ENCODE measurements at places on chromosomes 2 and 18.

- DNase-seq, result no peak
These were observed 121.2 kb downstream of the LYPD6 start for GRCh38 chr2:149451417-149452165.

DNA sequence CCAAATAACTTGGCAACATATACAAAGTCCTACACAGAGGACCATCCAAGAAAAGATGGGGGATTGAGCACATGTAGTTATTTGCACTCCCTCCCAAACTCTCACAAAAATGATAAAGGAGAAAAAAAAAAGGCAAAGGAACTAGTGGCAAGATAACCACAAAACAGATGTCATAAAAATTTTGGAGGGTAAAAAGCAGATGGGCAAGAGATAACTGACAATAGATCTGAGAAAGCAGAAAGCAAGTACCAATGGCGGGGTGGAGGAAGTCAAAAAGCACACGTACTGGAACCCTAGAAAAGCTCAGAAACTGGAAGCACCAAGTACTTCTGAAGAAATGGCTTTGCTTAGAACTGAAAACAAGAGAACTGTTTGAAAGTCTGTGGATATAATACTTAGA lies 82.0 kb downstream of the WDPCP start:
- no peak for DNase-seq

DNA sequence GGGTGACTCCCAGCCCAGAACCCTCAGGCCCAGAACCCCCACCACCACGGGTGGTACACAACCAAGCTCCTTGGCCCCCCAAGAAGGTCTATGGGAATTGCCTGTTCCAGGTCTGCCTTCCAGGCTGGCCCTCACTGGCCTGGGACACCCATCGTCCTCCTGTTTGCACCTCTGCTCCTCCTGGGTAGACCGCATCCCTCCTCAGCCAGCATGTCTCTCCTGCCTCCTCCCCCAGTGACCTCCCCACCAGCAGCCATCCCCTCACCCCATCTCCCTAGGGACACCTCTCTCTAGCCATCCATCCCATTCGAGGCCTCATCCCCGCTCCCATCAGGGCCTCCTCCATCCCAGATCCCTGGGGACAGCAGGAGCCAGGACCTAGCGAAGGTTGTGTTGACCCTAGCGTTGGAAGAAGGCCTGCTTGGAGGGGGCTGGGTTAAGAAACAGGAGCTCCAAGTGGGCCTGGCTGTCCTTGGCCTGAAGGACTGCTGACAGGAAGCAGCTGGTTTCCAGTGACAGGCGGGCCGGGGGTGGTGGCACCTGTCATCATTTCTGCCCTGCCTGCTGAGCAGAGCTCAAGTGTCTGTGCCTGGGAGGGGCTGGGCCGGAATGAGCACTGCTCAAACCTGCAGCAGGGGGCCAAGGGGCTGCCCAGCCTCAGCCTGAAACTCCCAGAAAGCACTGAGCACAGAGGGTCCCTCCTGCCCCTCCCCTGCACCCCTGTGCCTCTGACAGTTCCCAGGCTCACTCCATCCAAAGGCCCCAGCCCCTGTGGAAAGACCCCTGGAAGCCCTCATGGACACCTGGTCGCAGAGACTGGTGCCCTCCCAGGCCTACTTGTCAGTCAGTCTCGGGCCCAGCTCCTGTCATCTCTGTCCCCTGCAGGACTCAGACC lies 96.0 kb upstream of the OTOS start:
- no peak for DNase-seq

DNA sequence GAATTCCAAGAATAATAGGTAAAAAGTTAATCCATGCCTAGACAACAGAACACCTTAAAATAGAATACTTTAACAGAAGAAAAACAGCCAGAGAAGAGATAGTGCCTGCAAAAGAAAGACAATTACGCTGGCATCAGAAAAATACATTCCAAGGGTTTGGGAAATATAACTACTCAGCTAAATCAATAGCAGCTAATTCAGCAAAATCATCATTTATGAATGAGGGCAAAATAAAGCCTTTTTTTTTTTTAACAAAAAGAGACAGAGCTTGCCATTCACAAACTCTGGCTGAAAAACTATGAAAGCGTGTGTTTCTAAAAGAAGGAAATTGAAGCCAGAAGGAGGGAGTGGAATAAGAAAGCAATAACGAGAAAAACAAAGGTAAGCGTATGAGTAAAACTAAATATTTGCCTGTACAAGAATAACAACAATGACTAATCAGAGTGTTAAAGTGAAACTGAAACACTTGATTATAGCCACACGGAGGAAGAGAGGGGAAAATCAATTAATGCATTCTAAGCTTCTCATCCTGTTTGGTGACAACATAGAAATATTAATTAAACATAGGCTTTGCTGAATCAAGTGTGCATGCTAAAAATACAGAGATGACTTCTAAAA lies 90.2 kb downstream of the EHD3 start:
- no peak for DNase-seq

- no peak for DNase-seq
These were observed 578 bp downstream of the IWS1 start for GRCh38 chr2:127525691-127526131.

DNA sequence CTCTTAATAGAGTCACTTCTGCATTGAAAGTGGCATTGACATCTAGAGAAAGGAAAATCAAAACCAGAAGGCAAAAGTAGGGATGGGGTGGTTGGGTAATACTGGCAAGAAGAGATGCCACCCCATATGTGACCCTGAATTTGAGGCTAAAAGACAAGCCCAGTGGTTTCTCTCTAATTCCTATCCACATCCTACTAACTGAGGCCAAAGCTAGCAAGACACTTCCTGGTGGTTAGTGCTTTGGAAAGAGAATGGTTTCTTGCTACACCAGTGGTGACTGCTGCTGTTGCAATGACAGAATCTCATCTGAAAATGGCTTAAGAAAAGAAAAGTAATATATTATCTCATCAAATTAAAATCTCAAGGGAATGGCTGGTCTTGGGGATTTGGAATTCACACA lies 640.6 kb downstream of the EPHA4 start:
- no peak for DNase-seq

- DNase-seq, result no peak
These were observed 134.1 kb upstream of the SIX3 start for GRCh38 chr2:44807201-44808025.

DNA sequence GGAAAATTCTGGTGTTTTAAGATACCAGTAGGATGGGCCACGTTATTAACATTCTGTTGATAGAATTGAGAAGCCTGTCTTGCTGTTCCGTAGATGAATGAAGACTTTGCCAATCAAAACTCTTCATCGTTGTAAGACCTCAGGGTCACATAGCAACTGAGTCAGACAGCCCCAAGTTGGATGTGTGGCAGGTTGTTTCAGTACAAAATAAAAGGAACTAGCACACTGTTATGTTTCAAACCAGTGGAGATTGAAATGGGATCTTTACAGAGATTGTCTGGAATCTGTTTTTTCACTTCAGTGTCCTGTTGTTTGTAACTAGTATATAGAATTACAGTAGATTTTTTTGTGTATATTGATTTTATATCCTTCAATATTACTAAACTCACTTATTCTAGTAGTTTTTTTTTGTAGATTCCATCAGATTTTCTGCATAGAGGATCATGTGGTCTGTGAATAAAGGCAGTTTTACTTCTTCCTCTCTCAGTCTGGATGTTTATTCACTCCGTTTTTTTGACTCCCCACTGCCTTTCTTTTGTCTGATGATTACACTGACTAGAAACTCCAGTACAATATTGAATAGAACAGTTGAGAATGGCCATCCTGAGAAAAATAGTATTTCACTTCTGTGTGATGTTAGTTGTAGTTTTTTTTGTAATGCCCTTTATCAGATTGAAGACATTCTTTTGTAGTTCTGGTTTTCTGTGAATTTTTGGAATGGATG lies 22.7 kb downstream of the EPC2 start:
- peak; percentile 26 for DNase-seq

DNA sequence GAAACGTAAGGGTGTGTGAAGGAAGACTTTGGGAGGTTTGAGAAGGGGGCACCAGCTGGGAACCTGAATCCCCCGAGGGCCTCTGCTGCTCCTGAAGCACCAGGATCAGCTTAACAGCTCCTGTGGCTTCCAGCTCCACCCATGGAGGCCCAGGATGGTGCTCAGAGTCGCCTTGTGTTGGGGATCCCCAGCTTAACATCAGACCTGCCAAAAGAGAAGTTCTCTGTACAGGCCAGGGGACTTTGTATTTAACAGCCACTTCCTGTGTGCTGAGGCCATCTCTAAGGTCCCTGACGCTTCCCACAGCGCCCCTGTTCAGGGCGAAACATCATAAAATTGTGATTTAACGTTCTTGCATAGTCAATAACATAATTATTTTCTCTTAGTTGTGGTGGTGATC lies 77.5 kb downstream of the NCK2 start:
- DNase-seq, result no peak

DNA sequence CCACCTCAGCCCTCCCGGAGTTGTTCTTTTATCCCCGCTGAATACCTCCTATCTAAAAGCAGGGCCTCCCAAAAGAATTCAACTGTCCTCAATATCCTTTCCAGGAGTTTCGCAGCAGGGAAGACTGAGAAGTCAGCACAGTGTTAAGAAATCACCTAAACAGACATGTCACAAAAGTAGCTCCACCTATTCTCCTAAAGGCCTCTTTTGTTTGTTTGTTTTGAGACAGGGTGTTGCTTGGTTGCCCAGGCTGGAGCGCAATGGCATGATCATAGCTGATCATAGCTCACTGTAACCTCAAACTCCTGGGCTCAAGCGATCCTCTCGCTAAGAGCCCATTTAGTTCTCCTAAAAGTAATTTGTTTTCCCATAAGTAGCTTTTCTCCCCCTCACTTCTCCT lies 53.8 kb downstream of the TEX44 start:
- no peak for DNase-seq

- no peak for DNase-seq
These were observed 127.5 kb downstream of the PTGR3 start for GRCh38 chr18:75081486-75081885.

DNA sequence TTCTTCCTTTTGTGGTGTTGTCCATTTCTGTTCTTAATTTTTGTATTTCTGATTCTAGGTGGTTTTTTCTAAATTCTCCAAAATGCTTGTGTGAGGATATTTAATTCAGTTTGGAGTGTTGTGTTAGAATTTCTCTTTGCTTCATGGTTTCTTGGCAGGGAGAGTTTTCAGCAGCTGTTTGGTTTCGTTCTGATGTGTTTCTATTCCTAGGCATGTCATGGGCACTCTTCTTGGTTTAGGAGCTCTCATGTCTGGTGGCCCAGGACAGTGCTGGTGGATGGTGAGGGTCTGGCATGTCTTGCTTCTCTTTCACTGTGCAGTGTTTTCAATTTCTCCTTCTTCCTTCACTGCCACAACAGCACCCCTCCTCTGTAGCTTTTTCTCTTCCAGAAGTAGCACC lies 52.9 kb downstream of the OSBPL6 start:
- DNase-seq, result no peak

- no peak for DNase-seq
These were observed 233.1 kb upstream of the MEX3C start for GRCh38 chr18:51430538-51430937.

GRCh38 chr2:217732992-217733391 lies 269.8 kb downstream of the TNS1 start:
- no peak for DNase-seq

GRCh38 chr2:85215448-85216401 lies 82.5 kb downstream of the TCF7L1 start:
- peak; percentile 43 for DNase-seq

- DNase-seq, result no peak
These were observed 76.1 kb downstream of the MBP start for GRCh38 chr18:77056344-77057005.

DNA sequence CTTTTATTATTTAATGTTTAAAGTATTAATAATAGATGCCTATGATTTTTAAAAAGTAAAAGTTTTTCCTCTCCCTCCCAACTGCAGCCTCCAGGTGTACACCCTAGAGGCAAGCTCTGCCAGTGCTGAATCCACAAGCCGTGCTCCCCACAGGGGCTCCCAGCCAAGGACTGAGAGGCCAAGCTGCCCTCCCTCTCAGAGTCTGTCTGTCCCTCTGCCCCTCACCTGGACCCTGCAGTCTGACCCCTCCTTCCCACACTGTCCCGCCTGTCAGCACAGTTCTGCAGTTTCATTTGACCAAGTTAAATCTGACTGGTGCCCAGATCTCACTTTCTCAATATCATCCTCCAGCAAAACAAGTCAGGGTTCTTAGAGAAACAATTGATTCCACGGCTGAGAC lies 14.8 kb upstream of the PROC start:
- DNase-seq, result no peak

DNA sequence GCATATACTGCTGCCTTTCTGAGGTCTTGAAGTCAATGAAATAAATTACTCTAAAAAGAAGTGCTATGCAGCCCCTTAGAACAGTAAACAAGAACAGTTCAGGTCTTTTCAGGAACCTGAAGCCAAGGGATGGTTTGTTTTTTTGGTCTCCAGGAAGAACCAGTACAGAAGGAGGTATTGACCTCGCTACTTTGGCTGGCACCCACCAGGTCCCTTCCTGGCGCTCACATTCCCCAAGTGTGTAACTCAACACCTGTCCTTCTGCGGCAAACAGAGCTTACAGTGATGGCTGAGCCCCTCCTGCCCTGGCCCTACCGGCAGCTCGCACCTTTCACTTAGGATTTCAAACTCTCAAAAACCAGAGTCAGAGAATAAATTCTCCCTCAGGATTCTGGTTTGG lies 51.9 kb downstream of the SETBP1 start:
- peak; percentile 27 for DNase-seq

GRCh38 chr2:26566081-26566375 lies 75.1 kb downstream of the CIB4 start:
- no peak for DNase-seq

GRCh38 chr2:85744741-85745601 lies 8.8 kb upstream of the ATOH8 start:
- DNase-seq, result no peak

GRCh38 chr2:21288299-21288698 lies 164.5 kb downstream of the TDRD15 start:
- DNase-seq, result no peak

- no peak for DNase-seq
These were observed 60.1 kb upstream of the IL1RL1 start for GRCh38 chr2:102251042-102251848.

DNA sequence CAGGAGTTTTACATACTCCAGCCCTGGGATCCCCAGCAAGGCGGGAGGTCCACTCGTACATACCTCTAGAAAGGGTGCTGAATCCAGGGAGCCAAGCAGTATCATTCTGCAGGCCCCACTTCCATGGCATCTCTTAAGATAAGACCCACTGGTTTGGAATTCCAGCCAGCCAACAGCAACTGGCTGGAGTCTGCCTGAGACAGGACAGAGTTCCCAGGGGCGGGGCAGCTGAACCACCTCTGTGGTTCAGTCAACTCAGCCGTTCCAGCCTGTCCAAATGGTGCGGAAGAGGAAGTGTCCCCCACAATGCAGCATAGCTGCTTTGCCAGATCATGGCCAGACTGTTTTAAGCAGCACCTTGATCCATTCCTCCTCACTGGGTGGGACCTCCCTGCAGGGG lies 33.2 kb downstream of the ZNF892 start:
- no peak for DNase-seq

Measured in NCI-H2081 (cell line).